ENCODE measurements at places on chromosomes 4 and X.

DNA sequence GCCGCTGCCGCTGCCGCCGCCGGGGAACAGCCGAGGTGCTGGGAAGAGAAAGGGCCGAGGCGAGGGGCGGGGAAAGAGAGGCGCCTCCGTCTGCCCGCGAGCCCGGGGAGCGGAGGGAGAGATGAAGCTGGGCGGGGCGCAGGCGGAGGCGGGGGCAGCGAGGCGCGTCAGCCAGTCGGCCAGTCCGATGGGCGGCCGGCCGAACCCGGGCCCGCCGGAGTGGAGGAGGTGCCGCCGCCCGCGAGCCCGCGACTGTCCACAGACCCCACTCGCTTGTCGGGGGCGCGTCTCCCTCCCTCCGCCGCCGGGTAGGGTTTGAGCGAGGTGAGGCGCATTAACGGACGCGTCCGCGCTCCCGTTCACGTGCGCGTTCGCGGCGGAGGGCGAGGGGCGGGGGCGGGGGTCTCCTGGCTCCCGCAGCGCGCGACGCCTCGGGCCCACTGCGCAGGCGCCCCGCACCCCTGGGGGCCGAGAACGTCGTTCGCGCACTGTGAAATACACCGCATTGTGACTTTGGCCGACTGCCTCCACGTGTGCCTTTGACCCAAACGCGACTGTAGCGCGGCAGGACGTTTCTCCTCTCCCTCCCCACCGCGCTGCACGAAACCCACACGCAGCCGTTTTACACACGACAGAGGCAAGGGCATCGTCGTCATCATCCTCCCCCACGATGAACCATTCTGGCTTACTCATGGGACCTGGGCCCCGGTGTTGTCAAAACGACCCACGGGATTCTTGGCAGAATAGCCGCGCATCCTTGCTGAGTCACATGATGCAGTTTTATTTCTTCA lies at the start of gene NUDT11:
Gene NUDT11, minus strand, starts transcription at position 92 of the 791 bp plus-strand sequence. CDS start 148 bp downstream, outside the sequence.
- DNase-seq = peak; percentile 51

DNA sequence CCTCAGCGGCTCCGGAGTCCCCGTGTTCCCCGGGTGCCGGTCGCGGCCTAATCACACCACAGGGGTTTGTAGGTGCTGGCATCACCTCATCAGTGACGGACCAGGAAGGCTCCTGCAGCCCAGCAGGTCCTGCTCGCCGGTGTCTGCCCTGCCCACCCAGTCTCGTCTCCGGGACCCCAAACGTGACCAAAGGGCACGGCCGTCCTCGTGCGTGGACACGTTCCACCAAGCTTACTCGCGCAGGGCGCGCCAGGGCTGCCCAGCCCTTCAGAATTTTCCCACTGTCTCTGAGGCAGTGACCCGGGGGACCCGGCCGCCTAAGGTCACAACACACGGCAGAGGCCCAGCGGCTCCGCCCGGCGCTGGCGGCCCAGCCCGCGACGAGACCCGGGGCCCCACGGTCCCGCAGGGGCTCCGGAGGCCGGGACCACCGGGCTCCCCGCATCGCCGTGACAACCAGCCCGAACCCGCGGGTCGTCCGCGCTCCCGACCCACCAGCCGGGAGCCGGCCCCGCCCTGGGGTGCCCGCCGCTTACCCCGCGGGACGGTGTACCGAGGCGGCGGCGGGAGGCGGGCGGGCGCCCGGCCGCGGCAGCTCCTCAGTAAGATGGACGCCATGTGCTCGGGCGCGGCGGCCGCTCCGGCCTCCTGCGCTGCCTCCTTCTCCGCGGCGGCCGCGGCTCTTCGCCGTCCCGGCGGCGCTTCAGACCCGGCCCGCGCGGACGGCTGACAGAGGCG lies 454 bp downstream of the LETM1 start:
- no peak for DNase-seq

- no peak for DNase-seq
Measured at GRCh38 chr4:73872316-73873108, 3.3 kb downstream of the CXCL1 start.

DNA sequence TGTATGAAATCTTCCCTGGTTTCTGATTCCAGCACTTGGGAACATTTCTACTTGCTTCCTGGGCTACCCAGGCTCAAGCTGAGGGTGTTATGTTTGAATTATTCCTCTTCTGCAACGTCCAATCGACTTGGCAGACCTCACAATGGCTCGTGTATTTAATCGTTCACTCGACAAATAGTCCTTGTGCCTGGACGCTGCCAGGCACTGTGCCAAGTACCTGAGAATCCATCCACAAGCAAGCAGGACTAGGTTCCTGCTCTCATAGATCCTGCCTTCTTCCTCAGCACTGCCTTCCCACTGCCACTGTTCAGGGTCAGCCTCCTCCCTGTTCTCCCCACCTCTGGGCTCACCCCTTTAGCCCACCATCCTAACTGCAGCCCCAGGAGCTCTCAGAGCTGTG lies 113.3 kb downstream of the EFNB1 start:
- DNase-seq = no peak

- DNase-seq = no peak
Measured at GRCh38 chrX:118345045-118345463, 852 bp upstream of the WDR44 start.

DNA sequence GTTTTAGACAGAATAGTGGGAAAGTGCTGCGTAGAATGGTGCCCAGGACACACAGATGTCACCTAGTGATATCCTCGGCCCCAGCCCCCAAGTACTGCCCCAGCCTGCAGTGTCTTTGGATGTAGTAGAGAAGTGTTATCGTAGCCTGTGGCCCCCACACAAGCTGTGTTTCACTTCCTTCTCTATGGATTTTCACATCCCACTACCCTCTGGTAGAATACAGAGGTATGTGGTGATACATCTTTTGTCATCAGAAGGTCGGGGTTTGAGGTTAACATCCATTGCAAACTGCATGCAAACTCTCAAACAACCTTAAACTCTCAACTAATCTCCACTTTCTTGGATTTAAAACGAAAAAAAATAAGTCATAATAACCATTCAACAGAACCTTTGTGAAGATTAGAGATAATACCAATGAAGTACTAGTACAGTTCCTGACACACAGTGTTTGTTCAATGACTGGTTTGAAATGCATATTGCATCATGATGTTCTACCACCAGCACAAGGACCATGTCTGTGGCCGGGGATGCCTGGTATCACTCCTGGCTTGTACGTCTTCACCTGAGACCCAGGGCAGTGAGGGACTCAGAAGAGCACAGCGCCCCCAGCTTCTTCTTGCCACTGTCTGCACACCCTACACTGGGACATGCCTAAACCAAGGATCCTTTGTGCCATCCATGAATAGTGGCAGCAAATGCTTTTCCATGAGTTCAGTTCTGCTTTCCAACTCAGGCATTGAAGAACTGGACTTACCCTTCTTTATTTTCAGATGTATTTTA lies 267.3 kb downstream of the DCTD start:
- DNase-seq = no peak

GRCh38 chr4:126611900-126612299 lies 1020.9 kb upstream of the INTU start:
- no peak for DNase-seq

DNA sequence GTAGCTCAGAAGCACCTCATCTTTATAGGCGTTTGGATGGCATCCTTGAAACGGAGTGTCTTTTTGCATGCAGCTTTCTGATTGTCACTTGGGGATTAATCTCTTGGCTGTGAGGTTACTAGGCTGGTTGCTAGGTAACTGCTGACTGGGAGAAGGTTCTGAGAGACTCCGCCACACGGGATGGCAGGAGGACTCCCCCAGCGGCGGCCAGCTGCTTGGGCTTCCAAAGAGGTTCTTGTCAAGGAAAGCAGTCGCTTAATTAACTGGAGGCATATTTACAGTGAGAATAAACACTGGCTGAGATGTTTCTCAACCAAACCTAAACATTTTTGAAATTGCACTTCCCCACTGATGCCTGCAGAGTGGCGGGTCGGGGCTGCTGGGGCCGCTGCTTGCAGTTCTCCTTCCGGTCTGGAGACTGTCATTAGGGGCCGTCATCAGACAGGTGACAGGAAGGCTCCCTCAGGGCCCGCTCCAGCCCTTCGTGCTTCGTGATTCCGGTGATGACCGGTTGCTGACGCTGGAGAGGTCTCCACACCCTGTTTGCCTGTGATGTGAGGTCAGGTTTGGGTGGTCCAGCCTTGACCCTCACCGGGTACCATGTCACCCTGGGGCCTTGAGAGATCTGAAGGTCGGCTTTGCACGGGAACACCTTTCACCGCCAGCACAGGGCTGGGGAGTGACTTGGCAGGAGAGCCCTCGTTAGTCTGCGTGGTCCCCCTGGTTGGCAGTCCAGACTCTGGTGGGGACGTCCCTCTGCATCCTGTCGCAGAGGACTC lies 9.1 kb downstream of the NSG1 start:
- no peak for DNase-seq

DNA sequence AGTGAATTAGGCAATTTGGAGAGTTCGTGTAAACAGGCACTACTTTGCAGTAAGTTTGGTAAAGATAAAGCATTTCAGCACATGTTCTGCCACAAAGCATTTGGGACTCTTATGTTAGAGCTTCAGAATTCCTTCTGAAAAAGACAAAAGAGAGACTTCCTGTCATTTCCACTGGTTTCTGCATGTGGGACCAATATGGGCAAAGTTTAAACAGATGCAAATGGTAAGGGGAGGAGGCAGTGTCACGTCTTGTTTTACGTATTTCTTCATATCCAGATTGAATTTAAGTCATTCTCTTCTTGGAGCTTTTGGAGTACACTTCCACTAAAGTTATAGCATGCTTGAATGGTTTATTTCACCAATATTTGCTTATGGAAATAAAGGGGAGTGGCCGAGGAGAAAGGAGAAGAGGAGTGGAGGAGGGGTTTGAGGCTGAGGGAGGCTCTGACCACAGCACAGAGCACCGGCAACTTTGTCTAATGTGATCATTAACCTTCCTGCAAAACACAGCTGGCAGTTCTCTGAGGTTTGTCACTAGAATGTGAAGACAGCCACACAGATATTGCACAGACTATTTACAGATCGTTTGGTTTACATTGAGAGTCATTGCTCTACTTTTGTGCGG lies at the start of gene APELA:
Gene APELA, plus strand, starts transcription at position 479 of the 625 bp plus-strand sequence. CDS start 154 bp downstream, outside the sequence.
- no peak for DNase-seq

- peak; percentile 65 for DNase-seq
Measured at GRCh38 chrX:112840382-112841113, at the start of gene AMOT. Gene AMOT, minus strand, starts transcription at chrX:112840831. Its CDS starts 17,705 bp downstream, at chrX:112823126.

- DNase-seq = no peak
Measured at GRCh38 chr4:53653484-53654053, 62.3 kb upstream of the LNX1 start.

GRCh38 chr4:55926610-55927009 lies 22.1 kb upstream of the CEP135 start:
- DNase-seq = no peak

- DNase-seq = no peak
Measured at GRCh38 chr4:10051517-10052135, 30.3 kb upstream of the SLC2A9 start.

DNA sequence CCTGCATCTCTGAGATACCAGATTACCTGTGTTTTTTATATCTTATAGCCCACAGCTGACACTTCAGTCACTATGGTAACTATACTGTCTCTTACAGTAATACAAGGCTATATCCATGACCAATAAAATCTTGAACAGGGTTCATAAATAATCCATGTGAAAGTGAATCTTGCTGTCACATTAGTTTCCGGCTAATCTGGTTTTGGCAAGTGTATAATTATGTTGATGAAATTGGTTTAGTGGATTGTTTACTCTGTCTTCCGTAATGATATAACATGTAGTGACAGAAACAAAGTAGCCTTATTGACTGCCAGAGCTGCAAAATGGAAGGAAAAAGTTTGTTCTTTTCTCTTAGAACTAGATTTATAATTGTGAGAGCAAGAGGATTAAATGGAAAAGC lies 686.6 kb upstream of the PABPC4L start:
- no peak for DNase-seq

- DNase-seq = peak; percentile 77
Measured at GRCh38 chrX:38803588-38804431, 2.6 kb downstream of the MID1IP1 start.

DNA sequence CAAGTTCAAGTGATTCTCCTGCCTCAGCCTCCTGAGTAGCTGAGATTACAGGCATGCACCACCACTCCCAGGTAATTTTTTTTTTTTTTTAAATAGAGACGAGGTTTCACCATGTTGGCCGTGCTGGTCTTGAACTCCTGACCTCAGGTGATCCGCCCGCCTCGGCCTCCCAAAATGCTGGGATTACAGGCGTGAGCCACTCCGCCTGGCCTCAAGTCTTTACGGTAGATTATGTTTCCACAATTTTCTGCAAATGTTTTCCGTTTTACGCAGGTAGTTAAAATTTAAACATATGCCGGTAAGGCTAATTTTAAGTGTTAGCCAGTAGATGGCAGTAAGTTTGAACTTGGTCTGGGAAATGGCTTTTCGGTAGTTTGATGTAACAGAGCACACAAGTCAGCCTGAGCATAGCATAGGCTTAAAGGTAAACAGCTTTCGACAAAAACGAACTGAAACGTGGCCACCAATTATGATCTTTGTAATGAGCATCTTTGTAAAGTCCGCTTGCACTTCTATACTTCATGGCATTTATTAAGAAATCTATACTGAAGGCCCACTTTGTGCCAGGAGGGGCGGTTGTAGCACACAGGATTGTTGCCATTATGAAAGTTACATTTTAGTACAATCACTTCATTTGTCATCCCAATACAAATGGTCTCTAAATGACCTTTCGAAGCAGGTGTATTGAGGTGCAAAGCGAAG lies 31.1 kb downstream of the CCKAR start:
- no peak for DNase-seq

DNA sequence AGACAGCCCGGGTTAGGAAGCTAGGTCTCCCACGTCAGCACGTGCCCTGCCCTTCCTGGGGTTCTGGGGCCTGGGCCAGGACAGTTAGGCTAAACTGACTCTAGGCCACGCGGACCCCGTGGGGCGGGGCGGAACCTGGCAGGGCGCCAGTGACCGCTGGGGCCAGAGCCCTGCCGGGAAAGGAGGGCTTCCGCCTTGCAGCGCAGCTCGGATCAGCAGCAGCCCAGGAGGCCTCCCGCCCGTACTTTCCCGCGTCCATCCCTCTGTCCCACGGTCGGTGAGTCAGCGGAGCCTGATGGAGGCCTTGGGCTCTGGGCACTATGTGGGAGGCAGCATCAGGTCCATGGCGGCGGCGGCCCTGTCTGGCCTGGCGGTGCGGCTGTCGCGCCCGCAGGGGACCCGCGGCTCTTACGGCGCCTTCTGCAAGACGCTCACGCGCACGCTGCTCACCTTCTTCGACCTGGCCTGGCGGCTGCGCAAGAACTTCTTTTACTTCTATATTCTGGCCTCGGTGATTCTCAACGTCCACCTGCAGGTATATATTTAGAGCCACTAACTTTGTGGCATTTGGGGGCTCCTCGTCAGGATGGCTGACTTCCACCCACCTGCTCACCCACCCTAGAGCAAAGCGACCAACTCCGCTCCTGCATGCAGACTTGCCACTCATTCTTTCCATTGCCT lies at the start of gene SMIM10:
Gene SMIM10, plus strand, starts transcription at position 191 of the 681 bp plus-strand sequence. Its CDS starts 105 bp downstream, at position 296.
- DNase-seq = peak; percentile 17

DNA sequence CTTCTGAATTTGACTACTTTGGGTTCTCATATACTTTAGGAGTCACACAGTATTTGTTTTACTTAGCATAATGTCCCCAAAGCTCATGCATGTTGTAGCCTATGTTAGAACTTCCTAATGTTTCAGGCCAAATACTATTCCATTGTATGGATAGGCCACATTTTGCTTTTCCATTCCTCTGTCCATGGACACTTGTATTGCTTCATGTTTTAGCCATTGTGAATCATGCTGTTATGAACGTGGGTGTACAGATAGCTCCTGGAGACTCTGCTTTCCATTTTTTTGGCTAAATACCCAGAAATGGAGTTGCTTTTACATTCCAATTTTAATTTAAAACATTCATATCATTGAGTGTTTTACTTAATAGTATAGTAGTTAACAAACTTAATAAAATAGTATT lies 54.5 kb downstream of the HTT start:
- DNase-seq = no peak
